Activated CD4-positive, alpha-beta T cell treated with anti-CD3 and anti-CD28 coated beads, Interleukin-10, Interleukin-2, amounts not matched to agents 100 ng/mL and 50 ng/mL, durations not matched to agents 16 hours and 8 hours (primary cell): ENCODE measurements at places on chromosomes 2 and 18.
A peak's percentile ranks its signal among the peaks of the same experiment; 100 is the strongest.

DNA sequence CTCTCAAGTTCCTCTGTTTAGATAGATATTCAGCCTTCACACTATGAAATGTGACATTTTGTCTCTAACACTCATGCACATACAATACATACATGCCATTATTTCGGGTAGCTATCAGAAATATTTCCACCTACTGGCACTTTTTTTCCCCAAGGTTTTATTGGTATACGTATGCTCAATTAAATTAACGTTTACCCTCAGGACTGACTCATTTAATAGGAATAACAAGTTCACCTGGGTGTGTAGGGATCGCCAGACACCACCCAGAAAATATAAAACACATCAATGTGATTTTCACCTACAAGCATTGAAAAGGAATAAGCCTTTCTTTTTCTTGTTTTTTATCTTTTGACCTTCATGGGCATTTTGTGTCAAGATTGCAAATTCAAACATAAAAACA is 138.5 kb upstream of the EPAS1 start:
- DNase-seq, result no peak

GRCh38 chr2:83340424-83340823 is 1118.7 kb downstream of the SUCLG1 start:
- DNase-seq, result no peak

DNA sequence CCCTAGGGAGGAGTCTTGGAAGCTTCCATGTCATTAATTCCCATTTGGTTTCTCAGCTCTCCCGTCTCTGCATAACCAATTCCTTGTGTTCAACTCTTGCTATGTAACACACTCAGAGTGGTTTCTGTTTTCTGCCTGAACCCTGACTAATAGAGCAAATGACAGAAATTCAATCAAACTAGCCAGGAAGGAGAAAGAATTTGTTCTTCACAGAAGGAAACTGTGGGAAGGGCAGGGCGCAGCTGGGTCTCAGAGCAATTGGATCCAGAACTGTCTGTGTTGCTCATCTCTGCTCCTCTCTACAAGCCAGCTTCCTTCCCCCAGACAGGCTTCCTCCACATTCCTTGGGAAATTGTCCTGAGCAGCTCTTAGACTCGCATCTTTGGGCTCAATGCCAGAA is 269.8 kb downstream of the TNS1 start:
- DNase-seq, result no peak

DNA sequence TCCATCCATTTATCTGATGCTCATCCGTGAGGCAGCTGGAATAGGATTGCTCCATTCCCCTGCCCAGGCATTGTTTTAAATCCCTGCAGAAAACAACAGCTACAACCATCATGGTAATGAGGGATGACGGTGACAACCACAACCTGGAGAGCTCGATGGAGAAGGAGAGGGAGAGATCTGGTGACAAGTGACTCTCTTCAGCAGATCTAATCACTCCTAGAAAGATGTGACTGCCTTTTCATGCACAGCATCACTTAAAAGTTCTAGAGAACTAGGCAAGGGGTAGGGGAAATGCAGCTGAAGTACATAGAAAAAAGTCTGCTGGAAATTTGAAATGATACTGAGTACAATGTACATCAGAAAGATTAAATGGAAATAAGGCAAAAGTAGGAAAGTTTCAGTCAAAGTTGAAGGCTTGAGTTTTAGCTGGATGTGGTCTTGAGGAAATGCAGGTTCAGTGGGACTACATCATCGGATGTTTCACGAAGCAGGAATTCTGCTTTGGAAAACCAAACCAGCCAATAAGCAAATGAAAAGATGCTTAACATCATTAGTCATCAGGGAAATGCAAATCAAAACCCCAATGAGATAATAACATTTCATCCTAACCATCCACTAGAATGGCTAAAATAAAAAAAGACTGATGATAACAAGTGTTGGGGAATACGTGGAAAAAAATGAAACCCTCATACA is 6.8 kb upstream of the ARHGAP25 start:
- no peak for DNase-seq

- no peak for DNase-seq
Measured at GRCh38 chr2:222774941-222775340, 85.9 kb upstream of the ACSL3 start.

- DNase-seq, result no peak
Measured at GRCh38 chr2:16290311-16291020, 350.1 kb downstream of the MYCN start.

GRCh38 chr2:128754246-128754724 is 435.6 kb upstream of the HS6ST1 start:
- peak; percentile 17 for DNase-seq

- no peak for DNase-seq
Measured at GRCh38 chr2:187364696-187365095, 83.4 kb downstream of the CALCRL start.

DNA sequence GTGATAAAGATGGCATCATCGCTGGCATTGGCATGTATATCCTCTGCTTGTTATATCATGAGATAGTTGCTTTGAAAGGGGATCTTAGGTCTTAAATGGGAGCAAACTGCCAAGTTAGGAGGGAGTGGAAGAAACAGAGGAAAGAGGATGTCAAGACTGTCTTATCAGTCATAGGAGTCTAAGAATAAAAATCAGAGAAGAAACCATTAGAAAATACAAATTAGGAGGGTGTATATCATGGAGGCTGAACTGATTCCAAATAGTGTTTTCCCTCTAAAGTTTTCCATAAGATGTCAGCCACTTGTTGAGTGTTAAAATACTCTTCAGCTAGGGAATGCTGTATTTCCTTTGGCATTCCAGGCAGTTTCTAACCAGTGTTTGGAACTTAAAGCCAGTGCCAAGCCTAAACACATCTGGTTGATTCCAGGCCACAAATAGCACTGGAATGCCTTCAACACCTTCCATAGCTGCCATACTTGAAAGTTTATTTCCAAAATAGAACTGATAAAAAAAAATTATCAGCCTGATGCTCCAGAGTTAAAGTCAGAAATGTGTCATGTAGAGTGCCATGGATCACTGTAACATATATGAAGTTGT is 129.4 kb downstream of the ZEB2 start:
- DNase-seq, result no peak

GRCh38 chr2:98472961-98473746 is 28.5 kb downstream of the INPP4A start:
- DNase-seq, result no peak

GRCh38 chr2:46831051-46831868 is 84.3 kb downstream of the MCFD2 start:
- no peak for DNase-seq

DNA sequence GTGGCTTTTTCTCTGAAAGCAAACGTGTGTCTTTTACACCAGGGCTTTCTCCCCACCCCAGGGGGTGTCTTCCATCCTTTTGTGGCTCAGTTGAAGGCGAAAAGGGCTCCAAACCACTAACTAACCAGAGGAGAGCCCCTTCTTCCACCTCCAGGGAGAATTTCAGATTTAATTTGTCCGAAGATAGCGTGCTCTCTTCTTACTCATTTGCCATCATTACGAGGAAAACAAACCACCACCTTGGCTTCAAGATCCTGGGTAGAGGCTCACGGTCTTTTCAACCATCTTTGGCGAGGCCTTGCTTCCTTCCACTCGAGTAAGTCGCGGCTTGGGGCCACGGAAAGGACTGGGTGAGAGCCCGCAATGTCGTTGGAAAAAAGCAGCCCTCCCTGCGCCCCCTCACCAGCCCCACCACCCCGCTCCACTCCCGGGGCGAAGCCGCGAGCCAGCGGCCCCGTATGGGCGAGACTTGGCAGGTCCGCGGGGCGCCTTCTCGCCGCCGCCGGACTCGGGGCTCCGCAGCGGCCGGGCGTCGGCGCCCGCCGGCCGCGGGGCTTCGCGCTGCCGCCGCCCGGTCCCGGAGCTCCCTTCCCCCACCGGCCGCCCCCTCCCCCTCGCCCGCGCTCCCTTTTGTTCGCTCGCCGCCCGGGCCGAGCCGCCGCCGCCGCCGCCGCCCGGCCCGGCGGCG is 1.7 kb upstream of the ZNF532 start:
- DNase-seq, result peak; percentile 19

DNA sequence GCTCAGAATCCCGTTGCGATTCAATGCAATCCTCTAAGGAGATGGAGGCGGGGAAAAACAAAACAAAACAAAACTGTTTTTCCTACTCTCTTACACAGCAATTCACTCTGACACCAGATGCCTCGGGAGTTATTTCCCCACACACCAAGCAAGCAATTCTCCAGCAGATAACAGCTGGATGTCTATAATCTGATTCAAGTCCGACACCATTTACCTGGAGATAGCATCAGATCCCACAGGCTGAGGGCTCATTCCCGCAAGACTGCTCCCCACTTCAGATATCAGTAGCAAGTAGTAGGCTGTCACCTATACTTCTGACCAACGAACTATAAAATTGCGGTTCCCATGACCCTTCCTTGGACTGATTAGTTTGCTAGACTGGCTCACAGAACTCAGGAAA is 58.7 kb downstream of the DTNB start:
- no peak for DNase-seq

DNA sequence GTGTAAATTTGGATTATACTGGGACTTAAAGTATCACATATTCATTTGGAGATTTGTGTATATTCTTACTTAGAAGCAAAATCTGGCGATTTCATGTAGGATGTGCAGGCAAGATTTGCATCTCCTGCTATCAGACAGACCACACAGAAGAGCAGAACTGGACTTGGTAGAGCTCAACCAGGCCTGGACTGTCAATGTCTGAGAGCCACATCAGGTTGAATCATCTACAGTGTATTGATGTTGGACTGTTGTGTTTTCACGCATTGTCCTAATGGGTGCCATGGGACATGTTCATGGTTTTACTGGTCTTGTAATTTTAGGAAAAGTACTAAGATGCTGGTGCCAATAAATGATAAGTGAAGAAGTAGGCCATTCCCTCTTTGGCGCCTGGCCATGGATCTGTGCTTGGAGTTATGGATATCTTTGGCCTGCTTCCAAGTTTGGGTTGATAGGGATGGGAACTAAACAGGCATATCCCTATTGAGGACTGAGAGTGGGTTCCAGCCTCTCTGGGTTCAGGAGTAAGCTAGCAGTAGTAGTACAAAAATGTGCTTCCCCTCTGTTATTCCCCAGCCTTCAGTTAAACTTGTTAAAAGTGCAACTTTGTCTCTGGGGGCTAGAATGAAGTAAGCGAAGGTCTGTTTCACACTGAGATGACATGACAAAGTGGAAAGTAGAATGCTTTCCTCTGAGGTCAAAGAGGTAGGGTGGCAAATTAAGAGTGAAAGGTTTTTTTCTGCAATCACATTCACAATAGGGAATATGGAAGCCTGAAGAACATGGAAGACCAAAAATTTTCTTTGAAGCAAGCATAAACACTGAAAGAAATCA is 49.2 kb upstream of the NEMP2 start:
- DNase-seq, result no peak

DNA sequence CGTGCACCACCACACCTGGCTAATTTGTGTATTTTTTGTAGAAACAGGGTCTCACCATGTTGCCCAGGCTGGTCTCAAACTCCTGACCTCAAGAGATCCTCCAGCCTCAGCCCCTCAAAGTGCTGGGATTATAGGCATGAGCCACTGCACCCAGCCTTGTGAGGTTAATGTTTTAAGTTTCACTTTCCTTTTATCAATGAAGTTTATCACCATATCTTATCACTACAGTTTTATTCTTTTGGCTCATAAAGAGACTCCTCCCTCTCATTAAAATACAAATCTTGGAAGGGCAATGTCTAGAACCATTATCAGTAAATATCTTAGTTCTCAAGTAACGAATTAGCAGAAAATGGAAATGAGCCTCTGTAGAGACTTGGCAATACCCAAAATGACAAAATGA is 173.8 kb downstream of the BCL11A start:
- no peak for DNase-seq

GRCh38 chr2:206368933-206369569 is 74.3 kb upstream of the ADAM23 start:
- DNase-seq, result no peak

- no peak for DNase-seq
Measured at GRCh38 chr2:201790291-201790690, 9.6 kb upstream of the ALS2 start.

GRCh38 chr2:232406556-232407310 is at the start of gene ALPG:
Gene ALPG (plus strand): TSS chr2:232406844. CDS start chr2:232406895, 51 bp downstream.
- no peak for DNase-seq

GRCh38 chr2:196290569-196290968 is 119.2 kb upstream of the STK17B start:
- no peak for DNase-seq

DNA sequence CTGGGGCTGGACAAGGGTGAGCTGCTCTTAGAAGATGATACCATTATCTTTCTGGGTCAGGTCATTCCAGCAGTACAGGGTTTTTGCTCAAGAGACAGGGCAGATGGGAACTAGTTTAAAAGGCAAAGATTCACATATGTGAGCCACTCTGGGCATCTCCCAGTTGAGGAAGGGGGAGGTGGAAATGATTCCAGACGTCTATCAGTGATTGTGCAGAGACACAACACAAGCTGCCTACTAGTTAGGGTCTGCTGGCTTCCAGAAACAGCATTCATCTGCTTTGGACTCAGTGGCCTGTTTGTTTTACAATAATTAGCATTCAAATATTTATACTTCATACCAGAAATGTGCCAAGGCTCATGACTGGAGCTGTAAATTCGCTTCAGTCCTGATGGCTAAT is 32.3 kb downstream of the ST6GAL2 start:
- no peak for DNase-seq

GRCh38 chr18:36744261-36744876 is 84.4 kb downstream of the TPGS2 start:
- DNase-seq, result no peak

GRCh38 chr18:60157810-60158209 is 214.8 kb downstream of the MC4R start:
- DNase-seq, result no peak

- no peak for DNase-seq
Measured at GRCh38 chr2:105756435-105756834, 11.7 kb downstream of the NCK2 start.

GRCh38 chr2:3130889-3131635 is 246.6 kb downstream of the EIPR1 start:
- DNase-seq, result no peak

DNA sequence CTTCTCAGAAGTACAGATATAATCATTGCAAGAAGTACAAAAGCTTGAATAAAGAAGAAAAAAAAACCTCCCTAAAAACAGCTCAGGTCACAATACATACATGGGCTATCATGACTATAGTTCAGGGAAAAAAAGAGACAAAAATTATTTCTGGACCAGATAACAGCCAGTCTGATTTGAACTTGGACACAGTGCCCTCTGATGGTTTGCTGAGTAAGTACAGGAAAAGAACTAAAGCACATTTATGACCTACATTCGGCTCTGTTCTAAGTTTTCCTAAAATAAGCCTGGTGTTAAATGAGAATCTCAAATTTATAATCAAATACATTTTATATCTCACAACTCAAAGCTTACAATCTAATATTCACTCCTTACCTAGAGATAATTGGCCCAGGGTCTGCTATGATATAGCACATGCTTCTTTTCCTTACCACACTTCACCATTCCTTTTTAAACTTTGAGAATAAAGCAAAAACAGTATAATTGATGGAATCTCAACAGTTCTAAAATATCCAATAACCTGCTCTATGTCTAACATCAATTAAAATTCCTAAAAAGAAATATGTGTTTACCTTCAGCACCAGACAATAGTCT is 81.1 kb downstream of the RAPH1 start:
- DNase-seq, result peak; percentile 58

GRCh38 chr2:158775273-158776027 is 19.7 kb upstream of the DAPL1 start:
- DNase-seq, result no peak
